ENCODE measurements at places on chromosomes 13 and 19.
A peak's percentile ranks its signal among the peaks of the same experiment; 100 is the strongest.

DNA sequence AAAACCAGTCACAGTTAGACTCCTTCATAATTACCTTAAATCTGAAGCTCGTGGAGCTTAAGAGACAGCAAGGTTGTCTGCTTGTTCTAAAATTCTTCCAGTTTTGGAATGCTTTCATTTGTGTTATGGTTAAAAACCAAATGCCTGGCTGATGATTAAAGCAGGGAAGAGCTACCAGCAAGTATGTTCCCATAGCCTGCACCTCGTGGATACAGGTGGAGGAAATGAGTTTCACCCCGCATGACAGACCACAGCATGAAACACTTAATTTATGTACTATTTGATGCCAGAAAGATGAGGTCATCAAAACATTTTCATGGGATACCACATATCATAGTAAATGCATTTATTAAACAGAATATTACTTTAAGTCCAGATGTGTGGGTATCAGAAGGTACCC, 416 bp upstream of the DOCK9 start:
- no peak for DNase-seq

DNA sequence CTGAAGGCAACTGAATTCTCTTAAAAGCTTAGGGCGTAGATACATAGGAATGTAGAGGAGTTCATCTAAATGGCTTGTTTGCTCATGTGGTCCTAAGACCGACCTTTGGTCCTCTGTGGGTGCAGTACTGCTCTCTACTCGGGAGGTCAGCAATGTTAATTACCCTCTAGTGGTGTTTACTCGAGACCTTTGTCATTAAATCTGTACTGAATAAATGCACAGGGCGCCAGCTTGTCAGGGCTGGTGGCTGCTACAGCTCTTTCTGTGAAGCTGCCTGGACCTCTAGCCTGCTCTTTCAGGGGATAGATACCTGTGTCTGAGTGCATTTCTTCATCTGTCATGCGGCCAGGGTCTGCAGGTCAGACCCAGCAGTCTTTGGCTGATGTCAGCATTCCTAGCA, 29.2 kb upstream of the MPHOSPH8 start:
- DNase-seq = no peak

DNA sequence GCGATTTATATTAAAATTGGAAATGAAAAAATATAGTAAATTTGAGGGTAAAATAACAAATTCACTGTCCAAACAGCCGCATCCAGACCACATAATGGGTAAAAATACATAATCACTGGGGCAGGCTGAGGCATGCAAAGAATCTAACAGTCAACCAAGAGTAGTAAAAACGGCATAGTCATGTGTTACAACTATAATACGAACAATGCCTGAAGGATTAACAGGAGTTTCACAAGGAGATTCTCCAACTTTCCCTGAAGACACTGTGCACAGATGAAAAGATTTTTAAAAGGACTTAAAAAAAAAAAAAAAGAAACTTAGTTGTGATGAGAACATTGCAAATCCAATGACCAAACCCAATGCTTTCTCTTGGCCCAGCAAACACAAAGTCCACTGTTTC, 20.4 kb upstream of the ATXN8OS start:
- no peak for DNase-seq

DNA sequence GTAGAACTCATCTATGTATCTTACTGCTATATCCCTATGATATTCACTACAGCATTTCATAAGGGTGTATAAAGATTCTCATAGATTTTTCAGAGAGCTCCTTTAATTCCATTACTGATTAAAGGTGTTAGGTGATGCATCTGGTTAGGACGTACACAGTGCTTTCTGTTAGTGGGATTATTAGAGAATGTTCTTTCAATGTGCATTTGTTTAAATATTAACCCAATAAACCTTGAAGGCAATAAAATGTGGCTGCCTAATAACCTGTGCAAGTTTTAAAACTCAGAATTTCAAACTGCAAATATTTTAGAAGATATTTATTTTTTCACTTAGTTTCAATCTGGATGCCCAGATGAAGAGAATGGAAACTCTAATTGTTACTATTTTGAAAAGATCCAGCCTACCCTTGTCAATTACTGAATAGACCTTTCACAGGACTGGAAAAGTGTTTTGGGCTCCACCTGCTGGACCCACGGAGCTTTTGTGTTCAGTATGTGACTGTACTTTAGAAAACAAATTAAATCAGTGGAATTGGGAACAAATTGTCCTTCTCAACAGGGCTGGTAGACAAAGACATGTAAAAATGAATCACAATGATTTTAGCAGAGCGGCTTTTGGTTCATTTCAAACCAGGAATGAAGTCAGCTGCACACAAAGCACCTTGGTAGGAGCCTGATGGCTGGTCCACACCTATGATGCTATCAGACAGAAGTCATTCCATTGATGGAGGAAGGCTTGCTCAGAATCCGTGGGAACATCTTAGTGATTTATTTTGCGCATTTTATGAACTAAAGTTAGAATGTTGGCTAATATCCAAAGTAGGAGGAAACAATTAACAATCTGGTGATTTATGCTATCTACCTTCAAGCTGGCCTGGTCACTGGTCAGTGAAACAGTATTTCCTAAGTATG, 89.4 kb upstream of the RAP2A start:
- DNase-seq = peak; percentile 28

- DNase-seq = no peak
Observed at GRCh38 chr13:95485045-95485517, 67.4 kb upstream of the CLDN10 start.

DNA sequence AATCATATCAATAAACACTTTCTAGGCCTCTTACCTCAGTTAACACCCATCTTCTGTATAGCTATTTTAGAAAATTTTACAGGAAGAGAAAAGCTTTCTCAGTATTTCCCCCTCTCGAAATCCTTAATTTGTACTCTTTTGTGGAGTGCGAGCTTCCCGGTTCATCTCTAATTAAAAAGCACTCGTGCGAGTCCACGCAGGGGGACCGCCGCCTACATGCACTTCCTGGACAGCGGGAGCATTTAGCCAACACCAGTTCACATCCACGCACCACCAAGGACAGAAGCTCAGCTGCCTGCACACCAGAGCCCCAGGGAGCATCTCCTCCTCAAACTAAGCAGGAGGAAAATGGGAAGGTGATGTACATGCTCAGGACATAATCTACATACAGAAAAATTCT, 60.0 kb downstream of the RASA3 start:
- DNase-seq = no peak

GRCh38 chr13:48346583-48346982, 43.0 kb downstream of the RB1 start:
- no peak for DNase-seq

DNA sequence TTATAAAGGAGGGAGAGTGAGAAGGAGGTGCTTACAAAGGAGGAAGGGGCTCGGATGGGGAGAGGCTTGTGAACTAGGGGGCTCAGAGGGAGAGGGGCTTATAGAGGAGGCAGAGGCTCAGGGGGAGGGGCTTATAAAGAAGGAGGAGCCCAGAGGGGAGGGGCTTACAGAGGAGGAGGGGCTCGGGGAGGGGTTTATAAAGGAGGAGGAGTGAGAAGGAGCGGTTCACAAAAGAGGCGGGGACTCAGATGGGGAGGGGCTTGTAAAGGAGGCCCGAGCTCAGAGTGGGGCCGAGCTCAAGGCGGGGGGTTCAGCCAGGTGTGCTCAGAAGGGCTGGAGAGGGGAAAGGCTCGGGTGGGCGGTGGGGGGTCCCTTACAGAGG, 500 bp downstream of the SMIM24 start:
- no peak for DNase-seq

GRCh38 chr19:2777952-2778683, 5.0 kb downstream of the SGTA start:
- DNase-seq = no peak

GRCh38 chr19:16380314-16380695, 55.7 kb downstream of the KLF2 start:
- no peak for DNase-seq

GRCh38 chr13:26967119-26968038, 204.2 kb downstream of the USP12 start:
- no peak for DNase-seq

DNA sequence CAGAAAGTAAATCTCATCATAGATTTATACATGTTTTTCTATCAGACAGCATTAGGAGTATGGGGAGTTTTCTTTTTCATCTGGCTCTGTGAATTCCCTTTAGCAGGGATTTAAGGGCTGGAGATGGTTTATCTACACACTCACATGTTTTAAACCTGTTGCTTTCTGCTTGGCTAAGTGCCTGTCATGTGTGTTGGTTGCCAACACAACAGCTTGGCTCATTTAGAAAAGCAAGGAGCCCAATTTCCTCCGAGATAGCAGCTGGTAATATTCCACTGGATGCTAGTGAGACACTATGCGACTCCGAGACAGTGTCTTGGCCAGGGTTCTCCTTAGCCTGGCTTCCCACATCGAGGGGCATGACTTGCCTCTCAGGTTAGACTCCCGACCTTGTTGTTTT, 83.3 kb downstream of the KLF5 start:
- DNase-seq = no peak

GRCh38 chr13:112105244-112105681, 38.3 kb downstream of the SOX1 start:
- no peak for DNase-seq

- no peak for DNase-seq
Observed at GRCh38 chr19:31342926-31343325, 6.3 kb downstream of the TSHZ3 start.

GRCh38 chr13:32225481-32225931, 89.7 kb downstream of the ZAR1L start:
- no peak for DNase-seq

DNA sequence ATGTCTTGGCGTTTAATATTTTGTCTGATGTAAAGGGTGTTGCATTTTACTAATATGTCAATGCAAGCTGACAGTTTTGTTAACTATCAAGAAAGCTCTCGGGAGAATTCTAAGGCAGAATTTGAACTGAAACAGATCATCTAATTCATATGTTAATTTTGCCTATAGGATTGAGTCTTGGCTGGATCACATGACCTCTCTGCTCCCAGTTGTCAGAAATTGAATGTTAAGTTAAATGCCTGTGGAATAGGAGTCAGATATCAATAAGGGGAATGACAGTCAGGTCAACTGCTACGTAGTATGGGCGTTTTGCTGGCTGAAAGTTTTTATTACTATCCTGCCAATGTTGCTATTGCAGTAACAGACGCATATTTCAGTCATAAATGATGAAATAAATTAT, 358.5 kb downstream of the MYO16 start:
- DNase-seq = no peak

- DNase-seq = no peak
Observed at GRCh38 chr19:45050036-45050435, 11.2 kb downstream of the CLASRP start.

DNA sequence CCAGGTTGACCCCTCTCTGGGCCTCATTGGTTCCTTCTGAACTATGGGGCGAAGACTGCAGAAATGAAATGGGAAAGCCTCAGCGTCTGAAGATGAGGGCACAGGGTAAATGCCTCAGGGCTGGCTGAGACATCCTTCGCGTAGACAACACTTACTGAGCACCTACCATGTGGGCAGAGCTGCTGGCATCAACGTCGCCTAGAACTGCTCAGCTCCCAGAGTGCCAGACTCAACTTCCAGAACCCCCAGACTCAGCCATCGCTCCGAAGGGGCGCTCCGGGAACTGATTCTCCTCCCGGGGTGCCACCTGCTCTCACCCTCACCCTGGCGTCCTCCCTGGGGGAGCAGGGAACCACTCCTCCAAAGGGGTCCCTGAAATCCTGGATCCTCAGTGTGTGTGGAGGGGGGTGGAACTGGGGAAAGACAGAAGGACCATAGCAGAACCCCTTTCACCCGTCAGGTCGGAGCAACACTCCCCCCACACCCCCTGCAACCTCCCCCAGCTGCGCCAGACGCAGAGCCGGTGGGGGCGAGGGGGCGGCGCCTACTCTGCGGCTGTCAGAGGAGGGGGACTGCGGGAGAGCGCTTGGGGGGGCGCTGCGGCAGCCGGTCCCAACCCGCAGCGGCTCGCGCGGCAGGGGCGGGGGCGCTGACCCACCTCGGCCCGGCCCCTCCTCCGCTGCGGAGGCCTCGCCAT, 8.2 kb upstream of the NFIC start:
- no peak for DNase-seq

GRCh38 chr13:50284540-50284939, 269.3 kb downstream of the KCNRG start:
- no peak for DNase-seq

DNA sequence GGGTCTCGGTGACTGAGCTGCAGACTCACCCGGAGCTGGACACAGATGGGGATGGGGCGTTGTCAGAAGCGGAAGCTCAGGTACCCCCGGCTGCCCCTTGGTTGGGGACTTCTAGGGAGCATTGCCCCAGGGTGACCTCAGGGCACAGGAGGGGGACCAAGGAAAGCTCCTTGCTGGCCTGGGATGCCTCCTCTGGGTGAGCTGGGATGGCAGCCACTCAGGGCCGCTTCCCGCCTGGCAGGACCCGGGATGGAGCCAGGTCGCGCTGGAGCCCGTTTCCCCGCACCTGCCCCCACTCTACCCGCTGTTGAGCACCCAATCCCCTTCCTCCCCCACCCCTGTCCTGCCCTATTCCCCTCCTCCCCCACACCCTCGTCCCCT, 10.8 kb downstream of the PRKCSH start:
- no peak for DNase-seq

- no peak for DNase-seq
Observed at GRCh38 chr13:46609052-46609451, 56.1 kb downstream of the LRCH1 start.

DNA sequence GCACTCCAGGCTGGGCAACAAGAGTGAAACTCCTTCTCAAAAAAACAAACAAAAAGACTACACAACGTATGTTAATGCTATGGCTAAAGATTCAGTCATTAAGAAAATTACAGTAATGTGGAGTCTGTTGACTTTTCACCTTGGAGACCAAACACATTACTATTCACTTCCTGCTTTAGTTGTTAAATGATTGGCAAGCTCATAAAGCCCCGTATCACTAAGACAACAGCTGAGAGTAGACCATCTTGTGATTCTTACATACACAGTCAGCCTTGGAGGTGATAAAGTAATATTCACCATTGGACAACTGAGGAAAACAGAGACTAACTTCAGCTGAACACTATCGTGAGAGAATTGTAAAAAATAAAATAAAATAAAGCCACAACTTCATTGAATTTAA, 86.5 kb downstream of the KCTD12 start:
- no peak for DNase-seq

DNA sequence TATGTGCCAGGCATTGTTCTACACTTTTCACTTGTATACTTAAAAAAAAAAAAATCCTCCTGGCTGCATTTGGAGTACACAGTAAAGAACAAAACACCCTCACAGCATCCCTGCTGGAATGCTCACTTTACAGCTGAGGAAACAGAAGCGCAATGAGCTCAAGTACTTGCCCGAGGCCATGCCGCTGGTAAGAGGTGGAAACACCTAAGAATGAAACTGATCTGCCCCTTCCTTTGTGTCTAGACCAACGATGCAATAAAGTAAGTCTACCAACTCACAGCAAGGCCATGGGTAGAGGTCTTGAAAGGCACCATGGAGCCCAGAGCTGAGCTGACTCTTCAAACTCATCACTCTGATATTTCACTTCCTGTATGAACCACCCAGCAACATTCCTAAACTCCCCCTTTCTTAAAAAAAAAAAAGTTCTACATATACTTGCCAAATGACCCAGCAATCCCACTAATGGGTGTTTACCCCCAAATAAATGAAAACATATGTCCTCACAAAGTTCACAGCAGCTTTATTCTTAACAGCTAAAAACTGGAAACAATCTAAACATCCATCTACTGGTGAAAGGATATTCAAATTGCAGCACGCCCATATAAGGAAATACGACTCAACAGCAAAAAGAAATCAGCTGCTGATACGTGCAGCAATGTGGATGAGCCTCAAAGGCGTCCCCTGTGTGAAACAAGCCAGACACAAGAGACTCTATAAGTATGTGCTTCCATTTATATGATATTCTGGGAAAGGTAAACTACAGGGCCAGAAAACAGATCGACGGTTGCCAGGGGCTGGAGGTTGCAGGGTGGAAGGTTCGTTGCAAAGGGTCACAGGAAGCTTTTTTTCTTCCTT, 236.6 kb upstream of the MAB21L1 start:
- no peak for DNase-seq

GRCh38 chr13:66673401-66673800, 556.7 kb downstream of the PCDH9 start:
- DNase-seq = no peak

All from activated T-cell treated with anti-CD3 and anti-CD28 coated beads for 24 hours (primary cell).